ENCODE measurements at places on chromosomes 13 and 19.

GRCh38 chr19:55443045-55443823 lies at the start of gene SHISA7:
SHISA7 (minus strand) TSS chr19:55443300; CDS start chr19:55442863, 437 bp downstream.
- DNase-seq, result no peak

GRCh38 chr19:11053817-11054195 lies 35.5 kb upstream of the LDLR start:
- DNase-seq, result no peak

GRCh38 chr19:39602224-39602623 lies at the start of gene LGALS13:
LGALS13 (plus strand) TSS chr19:39602524; CDS start chr19:39602569, 45 bp downstream.
- no peak for DNase-seq

- DNase-seq, result no peak
These were observed 133.9 kb downstream of the KL start for GRCh38 chr13:33150126-33150525.
